NCI-H187 (cell line): ENCODE measurements at places on chromosomes 3 and 15.

- no peak for DNase-seq
Observed at GRCh38 chr3:148863814-148864213, 1.3 kb upstream of the CPA3 start.

DNA sequence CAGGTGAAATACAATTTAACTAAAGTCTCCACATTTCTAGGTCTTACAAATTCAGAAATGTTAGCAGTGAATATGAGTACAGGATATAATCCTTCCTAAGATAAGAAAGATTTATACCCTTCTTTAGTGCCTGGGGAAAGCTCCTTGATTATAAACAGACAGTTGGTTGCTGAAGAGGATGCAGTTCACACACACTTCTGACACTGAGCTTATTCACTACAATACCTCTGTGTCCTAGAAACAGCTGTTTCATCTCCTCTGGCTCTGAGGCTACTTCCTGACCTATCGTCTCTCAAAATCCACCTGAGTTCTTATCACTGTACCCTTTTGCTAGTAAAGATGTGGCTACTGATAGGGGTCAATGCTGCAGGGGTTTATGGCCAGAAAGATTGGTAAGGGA, 57.1 kb downstream of the TP63 start:
- DNase-seq, result no peak

DNA sequence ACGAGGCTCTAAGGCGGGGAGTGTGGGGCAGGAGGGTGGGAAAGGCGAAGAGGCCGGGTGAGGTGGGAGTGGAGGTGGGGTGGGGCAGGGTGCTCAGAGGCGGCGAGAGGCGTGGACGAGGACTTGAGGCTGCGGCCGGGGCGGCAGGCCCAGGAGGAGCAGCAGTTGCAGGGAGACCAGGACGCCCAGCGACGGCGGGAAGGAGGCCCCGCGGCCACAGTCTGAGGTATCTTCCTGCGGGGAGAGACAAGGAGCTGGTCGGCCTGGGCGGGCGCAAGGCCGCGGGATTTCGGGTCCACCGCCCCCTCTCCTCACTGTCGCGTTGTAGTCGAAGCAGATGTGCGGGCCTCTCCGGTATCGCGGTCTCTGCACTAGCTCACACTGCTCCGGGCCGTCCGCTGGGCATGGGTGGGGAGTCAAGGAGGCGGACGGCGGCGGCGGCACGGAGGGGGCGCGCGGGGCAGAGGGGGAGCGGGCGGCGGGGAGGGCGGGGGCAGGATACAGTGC, 5.3 kb upstream of the TMEM115 start:
- DNase-seq, result no peak

GRCh38 chr3:76111808-76112207, 326.5 kb upstream of the ZNF717 start:
- DNase-seq, result no peak

- no peak for DNase-seq
Observed at GRCh38 chr3:25355034-25355885, 72.8 kb upstream of the RARB start.

- DNase-seq, result no peak
Observed at GRCh38 chr3:188369526-188369925, 215.6 kb downstream of the LPP start.

GRCh38 chr3:58027704-58028317, 19.6 kb downstream of the FLNB start:
- DNase-seq, result no peak

DNA sequence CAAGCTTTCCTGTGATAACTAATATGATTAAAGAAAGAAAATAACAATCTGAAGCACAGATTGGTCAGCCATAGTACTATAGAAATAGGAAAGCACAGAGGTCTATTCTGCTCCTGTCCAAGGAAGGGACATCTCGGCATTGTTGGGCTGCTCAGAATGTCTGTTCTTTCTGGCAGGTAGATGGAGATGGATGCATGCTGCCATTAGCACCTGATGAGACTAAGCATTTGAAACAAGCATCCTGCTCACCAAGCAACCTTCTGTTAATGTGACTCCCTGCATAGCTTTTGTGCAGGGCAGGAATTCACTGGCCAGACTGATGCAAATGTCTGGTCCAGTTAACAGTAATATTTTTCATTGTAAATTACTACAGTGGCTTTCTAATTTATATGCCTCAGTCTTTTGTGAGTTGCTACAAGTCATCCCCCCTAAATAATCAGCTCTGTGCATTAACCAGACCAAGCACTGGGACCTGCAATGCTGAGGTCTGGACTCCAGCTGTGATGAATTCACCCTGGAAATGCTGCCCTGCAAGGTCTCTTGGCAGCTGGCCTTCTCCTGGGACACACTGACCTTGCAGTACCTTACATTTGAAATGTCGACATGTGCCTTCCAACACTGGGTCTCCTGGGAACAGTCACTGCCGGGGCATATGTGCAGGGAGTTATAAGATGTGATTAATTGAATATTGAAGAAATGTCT, 1123.7 kb downstream of the IGSF11 start:
- DNase-seq, result no peak

GRCh38 chr15:77528290-77528967, 104.3 kb downstream of the LINGO1 start:
- DNase-seq, result no peak

DNA sequence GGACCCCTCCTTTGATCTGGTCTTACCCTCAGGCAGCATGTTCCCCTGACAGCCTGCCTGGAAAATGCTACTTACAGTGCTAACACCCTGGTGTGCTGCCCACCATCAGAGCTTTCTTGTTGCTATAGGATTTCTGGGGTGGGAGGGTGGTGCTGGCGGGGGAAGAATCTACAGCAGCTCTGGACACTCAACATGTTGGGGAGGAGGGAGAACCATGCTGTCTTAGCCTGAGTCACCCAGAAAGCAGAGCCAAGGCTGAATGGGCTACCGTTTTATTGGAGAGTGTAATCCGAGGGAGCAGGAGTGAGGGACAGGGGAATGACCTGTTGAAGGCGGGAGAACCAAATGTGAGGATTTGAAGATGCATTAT, 45.6 kb downstream of the MFSD1 start:
- DNase-seq, result no peak

GRCh38 chr15:42151141-42151561, 5.3 kb downstream of the PLA2G4F start:
- DNase-seq, result no peak

GRCh38 chr3:185862920-185863319, 38.1 kb upstream of the IGF2BP2 start:
- DNase-seq, result no peak

DNA sequence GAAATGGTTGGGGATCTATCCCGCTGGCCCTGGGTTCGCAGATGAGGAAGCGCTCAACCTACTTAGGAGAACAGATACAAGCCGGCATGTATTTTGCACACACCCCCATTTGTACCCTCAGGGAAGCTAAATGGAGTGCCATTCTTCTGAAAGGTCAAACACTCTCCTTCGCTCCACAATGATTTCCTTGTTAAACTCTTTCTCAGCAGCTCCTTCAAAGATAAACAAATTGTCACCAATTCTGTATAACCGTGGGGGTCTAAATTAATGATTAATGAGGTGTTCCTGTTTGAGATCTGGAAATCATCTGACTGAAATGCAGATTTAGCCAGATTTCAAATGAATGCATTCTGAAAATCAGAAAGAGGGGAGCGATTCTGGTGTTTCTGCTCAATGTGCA, 124.0 kb downstream of the MEGF11 start:
- DNase-seq, result no peak

- no peak for DNase-seq
Observed at GRCh38 chr3:58150810-58151199, 60.0 kb downstream of the DNASE1L3 start.

DNA sequence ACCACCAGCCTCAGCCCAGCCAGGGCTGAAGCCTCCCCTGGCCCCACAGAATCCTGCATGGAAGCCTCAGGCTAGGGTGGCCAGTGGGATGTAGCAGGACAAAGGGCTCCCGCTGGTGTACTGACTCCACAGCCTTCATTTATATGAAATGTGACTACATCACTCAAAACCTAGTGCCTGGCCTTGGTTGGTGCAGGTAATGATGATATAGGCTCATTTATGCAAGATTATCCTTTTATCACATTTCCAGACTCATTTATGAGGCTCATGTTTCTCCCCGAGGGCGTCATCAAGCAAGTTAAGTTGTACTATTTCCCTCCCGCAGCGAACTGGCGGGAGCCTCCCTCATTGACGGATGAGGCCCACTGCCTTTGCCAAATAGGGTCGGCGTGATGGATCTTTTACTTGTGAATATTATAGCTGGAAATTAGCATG, 179.1 kb upstream of the SMAD3 start:
- no peak for DNase-seq

GRCh38 chr3:14280326-14280725, 101.7 kb downstream of the LSM3 start:
- no peak for DNase-seq

GRCh38 chr3:45906681-45907407, 20.5 kb downstream of the CCR9 start:
- no peak for DNase-seq

DNA sequence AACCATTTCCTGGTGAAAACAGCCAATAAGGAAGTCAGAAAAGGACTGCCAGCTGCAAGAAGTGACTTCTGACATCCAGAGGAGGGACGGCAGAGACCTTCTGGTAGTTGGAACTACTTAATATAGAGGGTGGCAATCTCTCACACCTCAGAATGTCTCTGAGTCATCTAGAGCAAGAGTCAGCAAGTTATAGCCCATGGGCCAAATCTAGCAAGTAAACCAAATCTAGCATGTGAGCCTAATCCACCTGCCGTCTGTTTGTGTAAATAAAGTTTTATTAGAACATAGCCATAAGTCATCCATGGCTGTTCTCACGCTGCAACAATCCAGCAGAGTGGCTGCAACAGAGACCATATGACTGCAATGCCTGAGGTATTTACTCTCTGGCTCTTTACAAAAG, 160.5 kb upstream of the NR2E3 start:
- DNase-seq, result no peak

DNA sequence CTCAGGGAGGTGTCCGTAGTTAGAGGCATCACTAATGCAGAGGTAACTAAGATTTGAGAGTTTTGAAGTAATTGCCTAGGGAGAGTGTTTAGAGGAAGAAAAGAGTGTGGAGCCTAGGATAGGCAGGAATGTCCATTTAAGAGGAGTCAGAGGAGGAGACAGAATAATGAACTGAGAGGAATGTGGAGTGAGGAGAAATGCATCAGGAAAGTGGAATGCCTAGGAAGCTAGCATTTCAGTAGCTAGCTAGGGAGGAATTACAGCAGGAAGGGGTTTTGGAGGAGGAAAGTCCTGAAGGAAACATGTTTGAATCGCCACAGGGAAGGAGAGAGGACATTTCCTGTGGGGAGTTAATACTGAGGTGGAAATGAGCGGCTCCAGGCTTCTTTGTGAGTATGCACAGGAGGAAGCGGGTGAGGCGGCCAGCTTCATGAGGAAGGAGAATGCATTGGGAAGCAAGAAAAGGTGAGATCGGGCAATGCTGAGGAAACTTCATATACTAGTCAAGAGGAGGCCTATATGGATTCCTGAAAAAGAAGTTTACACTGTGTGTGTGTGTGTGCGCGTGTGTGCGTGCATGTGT, 154.3 kb downstream of the TMEM108 start:
- no peak for DNase-seq

DNA sequence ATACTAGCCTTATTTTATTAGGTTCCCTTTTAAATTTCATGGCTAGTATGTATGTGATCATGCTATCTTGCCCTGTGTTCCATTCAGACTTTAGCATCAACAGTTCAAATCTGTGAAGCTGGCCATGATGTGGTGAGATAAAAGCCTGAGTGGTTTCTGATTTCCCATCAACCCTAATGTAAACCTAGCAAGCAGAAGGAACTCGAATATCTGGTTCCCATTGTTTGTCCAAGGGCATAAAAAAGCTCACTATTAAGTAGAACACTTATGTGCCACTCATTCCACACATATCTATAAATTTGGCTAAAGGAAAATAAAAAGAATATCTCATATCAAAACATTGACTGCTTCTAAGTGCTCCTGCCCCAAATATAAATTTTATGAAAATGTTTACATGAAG, 311.7 kb downstream of the CADM2 start:
- DNase-seq, result no peak

- DNase-seq, result no peak
Observed at GRCh38 chr3:13420831-13421765, 976 bp upstream of the NUP210 start.
